RCC 7860 (cell line): ENCODE measurements at places on chromosomes 16 and 17.

GRCh38 chr16:52912565-52913173 lies 140.0 kb downstream of the CHD9NB start:
- DNase-seq = peak; percentile 15

DNA sequence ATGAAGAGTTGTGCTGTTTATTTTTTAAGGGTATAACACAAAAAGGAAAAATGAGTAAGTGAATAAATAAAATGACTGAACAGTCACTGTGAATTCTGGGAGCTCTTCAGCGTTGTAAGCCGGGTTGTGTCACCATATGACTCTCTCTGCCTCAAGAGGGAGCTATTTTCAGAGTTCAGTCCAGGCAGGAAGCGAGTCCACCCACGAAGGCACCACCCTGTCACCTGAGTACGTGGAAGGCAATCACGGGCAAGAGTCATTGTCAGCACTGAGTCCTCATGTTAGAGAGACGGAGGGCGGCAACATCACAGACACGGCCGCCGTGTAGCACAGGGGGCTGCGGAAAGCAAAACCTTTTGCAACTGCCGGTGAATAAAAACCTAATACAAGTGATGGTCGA lies 227.6 kb downstream of the UTP18 start:
- DNase-seq = peak; percentile 7

DNA sequence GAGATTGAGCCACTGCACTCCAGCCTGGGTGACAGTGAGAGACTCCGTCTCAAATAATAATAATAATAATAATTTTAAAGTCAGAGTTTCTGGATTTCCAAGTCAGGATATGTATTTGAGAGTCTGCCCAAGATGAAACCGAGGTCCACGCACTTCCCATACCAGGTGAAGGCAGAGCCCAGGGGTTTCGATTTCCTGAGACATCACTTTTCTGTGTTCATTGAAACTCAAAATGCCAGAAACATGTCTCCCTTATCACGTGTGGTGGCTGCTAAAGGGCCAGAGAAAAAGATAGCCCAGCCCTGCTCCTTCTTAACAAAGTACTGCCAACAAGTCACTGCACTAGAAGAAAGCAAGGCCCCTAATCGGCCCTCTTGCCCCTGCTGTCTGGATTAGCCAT lies 9.8 kb upstream of the RNF157 start:
- no peak for DNase-seq

DNA sequence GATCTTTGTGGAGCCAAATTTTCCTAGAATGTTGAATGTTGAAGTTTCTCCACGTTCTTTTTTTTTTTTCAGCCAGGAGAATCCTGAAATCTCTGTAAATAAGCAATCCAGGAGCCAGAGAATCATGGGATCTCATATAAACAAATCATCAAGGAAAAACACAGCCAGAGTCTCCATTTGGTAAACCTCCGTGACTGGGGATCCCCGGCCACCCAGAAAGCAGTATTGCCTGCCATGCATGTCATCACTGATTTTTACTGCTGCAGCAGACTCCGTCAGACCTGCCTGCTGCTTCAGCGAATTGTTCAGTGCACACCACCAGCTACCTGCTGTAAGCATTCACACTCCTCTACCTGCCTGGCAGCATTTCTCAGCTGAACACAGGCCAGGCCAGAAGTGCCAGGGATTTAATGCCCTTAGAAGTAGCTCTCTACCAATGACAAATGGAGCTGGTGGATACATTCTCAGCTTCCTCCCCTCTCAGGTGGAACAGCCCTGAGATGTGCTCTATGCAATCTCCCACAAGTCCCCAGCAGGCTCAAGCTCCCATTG lies 158.6 kb downstream of the CYLD start:
- no peak for DNase-seq

GRCh38 chr16:29729116-29729521 lies 16.7 kb downstream of the C16orf54 start:
- DNase-seq = peak; percentile 38

GRCh38 chr17:10121971-10122707 lies 76.3 kb downstream of the GAS7 start:
- no peak for DNase-seq

GRCh38 chr17:372157-373152 lies 19.8 kb upstream of the RPH3AL start:
- DNase-seq = no peak

- DNase-seq = no peak
These were observed 377.8 kb downstream of the SNX29 start for GRCh38 chr16:12354296-12354833.

DNA sequence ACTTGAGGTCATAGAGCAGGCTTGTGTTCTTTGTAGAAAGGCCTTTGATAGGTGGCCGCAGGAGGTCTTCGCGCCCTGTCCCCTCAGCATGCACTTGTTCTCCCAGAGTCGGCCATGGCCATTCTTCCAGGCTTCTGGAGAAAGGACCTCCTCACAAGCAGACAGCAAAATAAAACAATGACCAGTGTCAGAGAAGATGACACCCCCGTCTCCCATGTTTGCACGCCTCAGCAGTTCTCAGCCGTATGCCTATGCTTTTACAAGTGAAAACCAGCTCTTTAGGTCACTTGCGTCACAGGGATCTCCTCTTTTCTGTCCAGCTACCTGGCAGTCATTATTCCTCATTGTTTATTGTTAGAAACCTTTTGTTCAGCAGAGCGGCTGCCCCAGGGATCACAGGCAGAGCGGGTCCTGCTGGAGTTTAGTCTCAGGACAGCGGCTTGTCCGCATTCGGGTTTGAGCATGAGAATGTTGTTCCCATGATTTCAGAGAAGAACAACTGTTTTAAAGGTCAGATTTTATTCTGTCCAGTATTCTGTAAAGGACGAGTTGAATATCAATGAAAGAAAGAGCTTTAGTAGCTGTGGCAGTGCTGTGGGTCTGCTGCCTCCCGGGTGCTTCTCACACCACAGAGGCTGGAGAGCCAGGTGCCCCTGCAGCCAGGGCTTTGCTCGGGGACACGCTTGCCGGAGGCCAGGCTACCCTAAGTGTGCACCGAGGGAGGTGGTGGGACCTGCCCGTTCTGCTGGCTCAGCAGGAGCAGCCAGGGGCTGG lies 123.9 kb downstream of the RPTOR start:
- DNase-seq = no peak

- DNase-seq = no peak
These were observed at the start of gene SLC46A1 for GRCh38 chr17:28405632-28406472. SLC46A1 (minus strand) TSS chr17:28406212; CDS start chr17:28406114, 98 bp downstream.

DNA sequence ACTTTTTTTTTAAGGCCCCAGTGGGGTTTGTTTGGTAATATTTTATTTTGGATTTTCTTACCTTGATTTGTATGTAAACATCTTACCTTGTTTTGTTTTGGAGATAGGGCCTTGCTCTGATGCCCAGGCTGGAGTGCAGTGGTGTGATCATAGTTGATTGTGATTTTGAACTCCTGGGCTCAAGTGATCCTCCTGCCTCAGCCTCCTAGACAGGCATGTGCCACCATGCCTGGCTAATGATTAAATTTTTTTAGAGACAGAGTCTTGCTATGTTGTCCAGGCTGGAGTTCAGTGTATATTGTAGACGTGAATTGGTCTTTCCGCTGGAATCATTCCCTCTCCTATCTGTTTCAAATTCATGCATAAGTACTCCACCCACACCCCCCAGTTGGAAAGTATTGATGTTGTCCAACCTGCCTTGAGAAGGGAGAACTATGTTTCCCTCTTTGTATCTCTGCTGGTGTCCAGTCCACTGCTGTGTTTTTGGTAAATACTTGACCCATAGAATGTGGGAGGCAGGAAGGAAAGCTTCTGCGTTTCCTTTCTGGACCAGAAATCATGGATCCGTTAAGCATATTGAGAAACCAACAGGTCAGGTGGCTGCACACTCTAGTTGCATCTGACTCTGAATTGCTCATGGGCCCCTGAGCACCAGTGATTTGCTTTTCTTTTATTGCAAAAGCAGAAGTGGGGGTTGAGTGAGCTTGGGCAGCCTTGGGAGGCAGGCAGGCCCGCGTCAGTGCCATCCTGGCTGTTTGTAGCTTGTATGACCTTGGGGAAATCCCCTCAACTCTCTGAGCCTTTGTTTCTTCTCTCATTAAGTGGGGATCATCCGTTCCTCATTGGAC lies 25.0 kb downstream of the RMI2 start:
- DNase-seq = peak; percentile 15

DNA sequence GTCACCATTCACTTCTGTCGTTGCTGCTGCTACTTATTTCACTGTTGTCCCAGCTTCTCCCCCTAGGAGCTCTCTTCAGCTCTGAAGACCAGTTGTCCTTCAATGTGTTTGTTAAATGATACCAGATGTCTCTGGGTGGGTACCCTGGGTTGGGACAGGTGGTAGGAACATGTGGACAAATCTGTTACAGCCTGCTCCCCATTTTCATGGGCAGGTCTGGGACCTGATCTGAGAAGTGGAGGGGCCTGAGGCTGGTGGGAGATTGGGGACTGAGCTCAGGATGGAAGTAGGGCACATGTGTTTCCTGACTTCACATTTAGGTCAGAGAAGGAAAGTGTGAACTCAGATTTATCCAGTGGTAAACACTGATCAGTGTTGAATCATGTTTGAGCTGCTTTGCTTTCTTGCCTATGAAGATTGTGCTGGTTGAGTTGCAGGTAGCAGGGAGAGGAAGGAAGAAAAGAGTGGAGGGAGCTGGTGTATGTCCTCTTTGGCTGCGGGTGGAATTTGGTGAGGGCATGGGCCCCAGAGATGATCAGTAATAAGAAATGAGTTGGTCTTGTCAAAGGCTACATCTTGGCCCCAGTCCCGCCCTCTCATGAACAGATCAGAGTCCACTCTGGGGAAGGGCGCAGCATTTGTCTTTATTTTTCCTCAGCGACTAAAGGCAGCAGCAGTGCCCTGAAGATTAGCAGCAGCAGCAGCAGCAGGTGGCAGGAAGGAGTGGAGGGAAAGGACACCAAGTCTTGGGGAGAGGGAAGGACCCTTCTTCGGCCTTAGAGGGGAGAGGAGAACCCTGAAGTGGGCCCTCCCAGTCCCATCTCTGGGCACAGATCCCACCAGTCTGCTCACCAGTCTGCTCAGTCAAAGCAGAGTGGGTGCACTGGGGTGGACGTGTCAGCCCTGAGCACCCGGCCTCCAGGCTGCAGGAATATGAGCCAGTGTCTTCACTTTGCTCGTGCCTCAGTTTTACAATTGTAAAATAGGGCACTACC lies 6.1 kb upstream of the EFTUD2 start:
- DNase-seq = no peak

DNA sequence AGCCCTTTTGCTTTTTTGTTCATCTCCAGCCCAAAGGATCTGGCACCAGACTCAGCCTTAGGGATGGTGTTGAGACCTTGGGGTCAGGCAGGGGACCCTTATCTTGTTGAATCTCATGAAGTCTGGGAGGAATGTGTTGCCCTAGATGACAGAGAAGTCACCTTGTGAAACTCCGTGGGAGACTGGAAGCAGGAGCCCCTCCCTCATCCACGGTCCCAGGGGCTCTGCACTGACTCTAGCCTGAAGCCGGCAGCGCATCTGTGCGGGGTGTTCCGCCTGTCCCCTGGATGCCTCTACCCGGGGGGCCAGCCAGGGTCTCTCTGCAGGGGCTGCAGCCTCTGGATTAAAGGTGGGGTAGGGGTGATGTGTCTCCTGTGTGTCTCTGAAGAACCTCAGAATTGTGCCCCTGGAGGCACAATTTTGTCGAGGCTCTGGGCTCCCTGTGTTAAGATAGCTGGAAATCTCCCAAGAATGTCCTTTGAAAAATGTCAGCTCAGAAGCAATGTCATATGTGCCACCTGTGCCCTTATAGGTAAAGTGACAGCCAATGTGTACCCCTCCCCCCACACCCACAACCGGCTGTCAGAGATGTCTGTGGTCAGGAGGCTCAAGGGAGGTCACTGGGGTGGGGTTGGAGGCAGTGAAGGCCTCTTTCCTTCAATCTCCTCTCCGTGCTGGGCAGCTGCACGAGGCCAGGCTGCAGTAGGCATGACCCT lies 32.1 kb upstream of the CDC42EP4 start:
- peak; percentile 52 for DNase-seq

GRCh38 chr16:68519225-68519745 lies 19.8 kb upstream of the ZFP90 start:
- no peak for DNase-seq

DNA sequence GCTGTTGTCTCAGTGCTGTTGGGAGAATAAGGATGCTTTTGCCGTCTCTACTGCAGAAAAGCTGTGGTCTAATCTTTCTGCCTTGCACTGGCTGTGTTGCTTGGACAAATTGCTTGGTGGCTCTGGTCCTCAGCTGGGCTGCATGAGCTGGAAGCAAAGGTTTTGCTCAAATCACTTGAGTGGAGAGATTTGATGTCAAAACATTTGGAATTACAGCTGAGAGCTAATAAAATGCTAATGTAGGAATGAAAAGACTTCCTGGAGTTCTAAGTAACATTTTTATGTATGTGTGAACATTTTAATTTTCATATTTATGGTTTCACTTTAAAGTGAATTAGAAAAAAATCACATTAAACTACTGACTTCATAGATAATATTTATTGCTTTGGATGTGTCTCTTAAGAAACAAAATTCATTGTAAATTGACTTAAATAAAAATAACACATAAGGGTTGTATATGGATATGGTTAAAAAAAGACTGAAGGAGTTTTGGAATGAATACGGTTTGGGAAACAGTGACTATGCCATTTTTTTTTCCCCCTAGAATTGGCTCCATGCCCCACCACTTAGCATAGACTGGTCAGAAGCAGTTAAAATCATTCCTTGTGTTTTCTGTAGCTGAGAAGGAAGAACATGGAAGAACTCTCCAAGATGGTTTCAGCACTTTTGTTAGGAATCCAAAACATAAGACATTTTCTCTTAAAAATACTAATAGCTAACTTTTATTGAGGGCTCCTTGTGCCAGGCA lies 39.2 kb upstream of the FAM20A start:
- no peak for DNase-seq

- DNase-seq = no peak
These were observed 973 bp upstream of the IL4R start for GRCh38 chr16:27312580-27313421.
